ENCODE measurements at places on chromosomes 13 and 19.
A peak's percentile ranks its signal among the peaks of the same experiment; 100 is the strongest.

DNA sequence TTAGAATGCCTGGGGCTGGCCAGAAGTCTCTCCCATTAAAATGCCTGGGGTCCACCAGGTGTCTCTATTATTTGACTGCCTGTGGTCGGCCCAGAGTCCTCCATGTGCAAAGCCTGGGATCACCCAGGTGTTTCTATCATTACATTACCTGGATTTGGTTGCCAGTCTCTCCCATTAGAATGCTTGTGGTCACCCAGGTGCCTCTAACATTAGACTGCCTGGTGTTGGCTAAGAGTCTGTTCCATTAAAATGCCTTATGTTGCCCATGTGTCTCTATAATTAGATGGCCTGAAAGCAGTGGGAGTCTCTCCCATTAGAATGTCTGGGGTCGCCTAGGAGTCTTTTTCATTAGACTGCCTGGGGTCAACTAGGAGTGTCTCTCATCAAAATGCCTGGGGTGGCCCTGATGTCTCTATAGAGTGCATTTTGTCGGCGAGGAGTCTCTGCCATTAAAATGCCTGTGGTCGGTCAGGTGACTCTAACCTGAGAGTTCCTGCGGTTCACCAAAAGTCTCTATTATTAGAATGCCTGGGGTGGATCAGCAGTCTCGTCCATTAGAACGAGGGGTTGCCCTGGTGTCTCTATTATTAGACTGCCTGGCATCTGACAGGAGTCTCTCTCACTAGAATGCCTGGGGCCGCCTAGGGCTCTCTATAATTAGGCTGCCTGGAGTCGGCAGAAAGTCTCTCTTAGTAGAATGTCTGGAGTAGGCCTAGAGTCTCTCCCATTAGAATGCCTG lies 1540.5 kb downstream of the UQCRFS1 start:
- DNase-seq: no peak

GRCh38 chr19:45074744-45075300 lies 1.5 kb downstream of the ZNF296 start:
- no peak for DNase-seq

GRCh38 chr19:23665651-23666410 lies 21.2 kb downstream of the ZNF675 start:
- no peak for DNase-seq

- DNase-seq: no peak
Observed at GRCh38 chr19:13437919-13438618, 68.2 kb downstream of the CACNA1A start.

- peak; percentile 56 for DNase-seq
Observed at GRCh38 chr13:24220086-24220703, 59.7 kb downstream of the SPATA13 start.

GRCh38 chr13:59931621-59932020 lies 232.1 kb downstream of the DIAPH3 start:
- DNase-seq: no peak

GRCh38 chr13:60922576-60923231 lies 492.9 kb downstream of the PCDH20 start:
- no peak for DNase-seq

- DNase-seq: no peak
Observed at GRCh38 chr19:22882797-22883196, 50.7 kb downstream of the ZNF723 start.

GRCh38 chr19:53520163-53520546 lies 17.8 kb upstream of the ZNF331 start:
- DNase-seq: no peak

DNA sequence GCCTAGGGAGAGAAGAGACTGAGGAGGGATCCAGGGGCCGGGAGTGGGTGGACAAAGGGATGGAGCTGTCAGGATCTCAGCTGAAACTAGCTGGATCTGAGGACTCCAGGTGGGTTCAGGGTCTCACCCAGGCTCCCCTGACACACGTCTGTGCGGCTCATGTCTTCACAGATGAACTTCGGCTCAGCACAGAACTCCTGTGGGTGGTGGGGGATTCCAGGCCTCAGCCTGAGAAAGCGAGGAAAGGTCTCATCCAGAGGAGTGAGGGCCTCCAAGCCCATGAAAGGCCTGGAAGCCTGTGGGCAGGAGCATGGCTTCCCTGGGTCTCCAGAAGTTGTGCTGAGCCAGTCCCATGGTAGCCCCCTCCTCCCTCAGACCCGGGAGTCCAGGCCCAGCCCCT lies 1.4 kb downstream of the CAPN12 start:
- no peak for DNase-seq

GRCh38 chr19:46031781-46032596 lies 8.8 kb downstream of the IGFL4 start:
- DNase-seq: no peak

DNA sequence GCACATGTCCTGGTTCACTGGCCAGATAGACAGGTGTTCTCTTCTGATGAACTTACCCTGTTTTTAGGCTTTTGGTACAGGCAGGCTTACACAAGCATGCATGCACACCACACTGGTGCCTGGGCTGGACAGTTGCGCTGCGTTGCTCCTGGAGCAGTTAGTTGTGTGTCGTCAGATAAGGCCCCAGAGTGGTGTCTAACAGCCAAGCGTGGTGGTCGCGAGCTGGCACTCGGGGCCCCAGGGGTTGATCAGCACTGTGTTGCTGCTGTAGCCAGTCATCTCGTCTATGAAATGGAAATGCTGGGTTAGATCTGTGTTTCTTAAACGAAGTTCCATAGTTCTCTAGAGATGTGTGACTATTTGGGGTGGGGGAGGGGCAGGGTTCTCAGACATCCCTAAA lies 24.6 kb upstream of the TEX29 start:
- DNase-seq: no peak

DNA sequence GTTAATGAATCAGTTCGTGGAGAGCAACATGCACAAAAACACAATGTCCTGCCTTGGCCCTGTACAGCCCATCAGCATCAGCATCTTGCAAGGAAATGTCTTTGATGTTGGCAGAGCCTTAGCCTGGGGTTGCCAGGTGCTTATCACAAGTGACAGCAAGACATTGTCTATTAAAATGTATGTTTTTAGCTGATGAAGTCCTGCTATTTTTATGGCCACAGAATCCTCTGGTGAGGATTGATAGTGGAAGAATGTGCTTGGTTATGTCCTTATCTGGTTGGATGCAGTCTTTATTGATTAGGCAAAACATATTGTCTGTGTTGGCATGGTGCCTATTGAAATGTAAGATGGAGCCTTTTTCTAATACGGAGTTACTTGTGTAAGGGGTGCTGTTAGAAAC lies 1427.0 kb upstream of the MIR17HG start:
- no peak for DNase-seq

- peak; percentile 52 for DNase-seq
Observed at GRCh38 chr19:50203281-50204080, at the start of gene MYH14. TSS of gene MYH14 (plus strand) at chr19:50203622. CDS start at chr19:50210366, 6,744 bp downstream.

DNA sequence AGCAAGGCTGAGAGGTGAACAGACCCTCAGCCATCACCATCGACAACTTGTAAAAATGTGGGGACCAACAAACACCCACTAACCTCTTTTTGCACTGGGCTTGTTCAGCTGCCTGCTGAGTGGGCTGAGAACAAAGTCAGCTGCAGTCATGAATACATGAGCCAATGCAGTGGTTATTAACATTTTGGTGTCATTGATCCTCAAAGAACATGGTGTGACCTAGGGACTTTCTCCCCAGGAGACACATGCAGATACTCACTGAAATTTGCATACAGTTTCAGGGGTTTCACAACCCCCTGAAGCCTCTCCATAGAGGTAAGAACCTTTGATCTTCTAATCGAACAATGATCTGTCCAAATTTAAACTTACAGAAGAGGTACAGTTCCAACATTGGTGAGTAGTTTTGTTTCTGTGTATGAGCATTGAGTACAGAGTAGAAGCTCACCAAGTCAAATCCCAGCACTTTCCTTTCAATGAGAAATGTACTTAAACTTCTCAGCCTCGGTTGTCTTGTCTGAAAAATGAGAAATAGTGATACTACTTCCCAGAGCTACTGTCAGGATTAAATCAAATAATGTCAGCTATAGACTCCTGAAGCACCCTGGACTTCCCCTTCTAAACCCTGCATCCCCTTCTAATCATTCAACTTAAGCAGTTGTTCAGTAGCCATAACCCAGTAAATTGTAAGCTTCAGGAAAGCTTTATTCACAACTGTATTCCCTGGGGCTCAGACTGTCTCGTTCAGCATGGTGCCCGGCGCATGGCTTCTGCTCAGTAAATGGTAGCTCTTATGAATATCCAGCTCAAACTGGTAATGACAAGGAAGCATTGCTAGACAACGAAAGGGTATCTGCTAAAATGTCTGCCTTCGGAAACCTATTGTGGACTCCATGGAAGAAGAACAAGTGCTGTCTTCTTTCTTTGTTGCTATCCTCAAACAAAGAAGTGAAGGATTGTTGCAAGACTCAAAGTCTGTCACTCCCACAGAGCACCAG lies 148.7 kb downstream of the FOXO1 start:
- DNase-seq: no peak

DNA sequence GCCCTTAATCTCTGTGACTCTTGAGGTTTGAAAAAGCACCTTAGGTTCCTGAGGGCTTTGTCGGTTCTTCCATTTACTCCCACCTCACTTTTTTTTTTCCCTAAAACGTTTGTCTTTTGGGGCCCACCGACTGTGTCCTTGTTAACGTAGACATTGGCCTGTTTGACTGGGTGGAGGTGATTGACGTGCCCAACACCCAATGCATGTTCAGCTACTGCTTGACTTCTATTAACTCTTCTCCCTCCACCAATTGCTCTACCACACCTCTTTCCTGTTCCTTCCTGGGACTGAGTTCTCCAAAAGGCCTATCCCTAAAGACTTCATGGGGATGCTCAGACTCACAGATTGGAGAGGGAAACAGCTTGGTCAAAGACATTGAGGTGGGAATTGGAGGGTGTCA lies 17.3 kb downstream of the CKM start:
- DNase-seq: no peak

DNA sequence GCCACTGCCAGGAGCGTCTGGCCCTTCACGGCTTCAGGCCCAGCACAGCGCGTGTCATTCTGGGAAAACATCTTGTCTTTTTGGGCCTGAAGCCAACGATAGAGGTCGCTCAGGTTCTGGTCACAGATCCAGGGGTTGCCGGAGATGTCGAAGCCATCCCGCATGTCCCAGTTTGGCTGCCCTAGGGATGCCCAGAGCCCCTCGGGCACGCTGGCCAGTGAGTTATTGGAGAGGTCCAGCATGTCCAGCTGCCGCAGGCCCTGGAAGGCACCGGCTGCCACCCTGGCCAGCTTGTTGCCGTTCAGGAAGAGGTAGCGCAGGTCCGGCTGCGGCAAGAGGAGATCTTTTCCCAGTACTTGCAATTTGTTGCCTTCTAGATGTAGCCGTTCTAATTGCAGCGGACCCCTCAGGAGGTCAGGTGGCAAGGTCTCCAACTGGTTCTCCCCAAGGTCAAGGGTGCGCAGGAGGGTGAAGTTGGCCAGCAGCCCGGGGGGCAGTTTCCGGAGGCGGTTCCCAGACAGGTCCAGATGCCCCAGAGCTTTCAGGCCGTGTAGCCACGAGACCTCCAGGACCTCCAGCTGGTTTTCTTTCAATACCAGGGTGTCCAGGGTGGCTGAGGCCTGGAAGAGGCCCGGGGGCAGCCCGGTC lies 1.8 kb downstream of the LRG1 start:
- no peak for DNase-seq

- DNase-seq: no peak
Observed at GRCh38 chr13:43077046-43077445, 53.7 kb downstream of the DNAJC15 start.

GRCh38 chr13:73335210-73335609 lies 276.4 kb downstream of the KLF5 start:
- DNase-seq: no peak

DNA sequence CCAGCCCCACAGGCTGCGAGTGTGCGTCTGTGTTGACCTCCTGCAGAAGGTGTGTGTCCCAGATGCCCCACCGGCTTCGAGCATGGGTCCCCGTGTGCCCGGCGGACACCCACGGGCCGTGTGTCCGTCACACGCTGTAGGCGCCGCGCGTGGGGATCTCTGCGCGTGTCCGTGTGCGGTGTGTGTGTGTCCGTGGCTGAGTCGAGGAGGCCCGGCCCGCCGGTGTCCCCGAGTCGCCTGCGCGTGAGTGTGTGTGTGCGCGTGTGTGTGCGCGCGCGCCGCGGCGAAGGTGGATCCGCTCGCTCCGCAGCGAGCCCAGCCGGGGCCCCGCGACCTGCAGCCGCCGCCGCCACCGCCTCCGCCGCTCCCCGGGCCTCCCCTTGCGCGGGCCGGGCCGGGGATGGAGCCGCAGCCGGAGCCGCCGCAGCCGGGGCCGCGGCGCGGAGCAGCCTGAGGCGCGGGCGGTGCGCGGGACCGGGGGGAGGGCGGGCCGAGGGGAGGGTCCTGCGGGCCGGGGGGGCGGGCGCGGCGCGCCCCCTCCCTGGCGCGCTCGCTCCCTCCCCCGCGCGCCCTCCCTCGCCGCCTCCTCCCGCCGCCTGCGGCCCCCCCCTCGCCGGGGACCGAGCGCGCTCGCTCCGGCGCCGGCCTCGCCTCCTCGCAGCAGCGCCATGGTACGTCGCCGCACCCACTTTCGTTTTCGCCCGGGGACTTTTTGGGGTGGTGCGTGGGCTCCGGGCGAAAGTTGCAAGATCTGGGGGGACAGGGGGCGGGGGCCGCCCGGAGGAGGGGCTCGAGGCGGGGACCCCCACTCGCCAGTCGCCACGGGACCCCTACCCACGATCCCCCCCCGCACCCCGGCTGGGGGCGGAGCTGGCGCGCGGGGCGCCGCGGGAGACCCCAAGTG lies 7.1 kb upstream of the NFIC start:
- peak; percentile 56 for DNase-seq

DNA sequence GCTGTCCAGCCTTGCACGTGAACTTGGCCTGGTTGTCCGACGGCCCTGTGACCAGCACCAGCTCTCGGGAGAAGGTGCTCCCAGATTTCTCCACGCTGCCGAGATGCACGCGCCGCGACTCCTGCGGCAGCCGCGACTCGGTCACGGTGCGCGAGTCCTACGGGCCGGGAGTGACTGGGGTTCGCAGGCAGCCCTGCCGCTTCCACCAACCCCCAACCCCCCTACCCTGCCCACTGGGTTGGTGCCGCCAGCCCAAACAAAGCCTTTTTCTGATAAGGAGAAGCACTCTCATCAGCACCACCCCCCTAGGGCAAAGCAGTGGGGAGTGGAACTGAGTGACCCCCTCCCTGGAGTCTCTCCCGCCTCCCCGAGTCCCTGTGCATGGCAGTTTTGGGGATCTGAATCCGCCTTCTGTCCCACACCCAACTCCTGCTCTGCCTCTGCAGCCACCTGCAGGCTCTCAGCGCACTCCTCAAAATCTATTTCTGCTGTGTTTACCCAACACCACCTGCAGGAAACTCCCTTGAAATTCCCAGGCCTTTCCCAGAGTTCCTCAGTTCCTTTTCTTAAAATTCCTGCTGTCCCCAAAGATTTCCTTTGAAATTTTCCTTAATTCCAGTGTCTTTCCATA lies 6.2 kb downstream of the NPHS1 start:
- DNase-seq: no peak

DNA sequence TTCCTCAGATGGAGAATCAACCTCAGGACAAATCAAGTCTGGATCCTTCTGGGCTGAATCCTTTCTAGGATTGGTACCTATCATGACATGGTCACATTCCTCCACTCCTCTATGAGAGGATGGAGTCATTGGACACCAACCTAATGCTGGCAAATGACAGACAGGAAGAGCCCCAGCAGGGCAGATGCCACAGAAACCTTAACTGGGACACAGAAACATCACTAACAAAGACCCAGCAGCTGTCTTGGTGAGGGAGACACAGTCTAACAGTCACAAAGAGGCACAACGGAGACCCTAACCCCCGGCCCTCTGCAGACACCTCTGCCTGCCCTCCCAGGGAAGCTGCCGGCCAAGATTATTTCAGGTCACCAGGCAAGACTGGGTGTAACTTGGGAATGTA lies 2.1 kb downstream of the ANKRD27 start:
- no peak for DNase-seq

Data from BE2C (cell line).